ENCODE measurements at places on chromosomes 12 and 14. TPM values are rescaled to one million over a fixed set of nuclear protein-coding genes. Genes with fewer than 3 reads are reported as not detected.

PALS1 gene
- 16.3 TPM for total RNA-seq

PPP1CC gene
- total RNA-seq, result 83.6 TPM

ACSS3 gene
- 10.4 TPM for total RNA-seq

LMO3 gene
- 1.4 TPM for total RNA-seq

PLEKHD1 gene
- total RNA-seq, result 1.2 TPM

IFNG gene
- total RNA-seq, result not detected

MYH6 gene
- not detected for total RNA-seq

PIWIL1 gene
- total RNA-seq, result not detected

ORAI1 gene
- total RNA-seq, result 56.5 TPM

PLBD2 gene
- total RNA-seq, result 28.8 TPM

SOX5 gene
- total RNA-seq, result 19.6 TPM

NAV3 gene
- total RNA-seq, result 11.7 TPM

PRKAB1 gene
- total RNA-seq, result 11.3 TPM

MANSC1 gene
- total RNA-seq, result 21.7 TPM
